ENCODE measurements at places on chromosomes 1 and 21.

DNA sequence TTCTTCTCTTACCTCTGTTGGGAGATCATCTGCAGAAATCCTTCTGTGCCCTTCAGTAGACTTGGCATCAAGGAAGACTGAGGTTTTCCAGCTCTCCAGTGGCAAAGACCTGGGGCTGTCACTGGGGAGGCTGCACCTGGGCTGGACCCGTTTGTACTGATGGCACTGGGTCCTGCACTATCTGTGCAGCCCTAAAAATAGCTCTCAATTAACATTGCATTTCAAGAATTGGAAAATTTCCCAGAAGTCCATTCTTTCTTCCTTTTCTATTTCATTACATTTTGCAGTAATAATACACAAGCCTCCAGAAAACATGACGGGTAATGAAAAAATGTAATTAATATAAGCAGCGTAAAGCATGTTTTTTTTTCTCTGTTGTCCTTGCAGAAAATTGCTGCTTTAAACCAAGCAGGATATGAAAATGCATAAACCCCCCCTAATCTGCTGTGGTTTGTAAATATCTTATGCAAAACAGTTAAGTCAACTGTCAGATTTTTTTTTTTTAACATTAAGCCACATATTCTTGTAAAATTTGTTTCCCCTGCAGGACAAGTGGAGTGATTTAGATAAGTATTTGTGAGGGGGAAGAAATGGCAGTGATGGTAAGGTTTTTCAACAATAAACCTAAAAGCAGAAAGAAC lies 64.9 kb downstream of the LMO4 start:
- H3K36me3 ChIP-seq: no peaks in the 10 kb centered on the region

DNA sequence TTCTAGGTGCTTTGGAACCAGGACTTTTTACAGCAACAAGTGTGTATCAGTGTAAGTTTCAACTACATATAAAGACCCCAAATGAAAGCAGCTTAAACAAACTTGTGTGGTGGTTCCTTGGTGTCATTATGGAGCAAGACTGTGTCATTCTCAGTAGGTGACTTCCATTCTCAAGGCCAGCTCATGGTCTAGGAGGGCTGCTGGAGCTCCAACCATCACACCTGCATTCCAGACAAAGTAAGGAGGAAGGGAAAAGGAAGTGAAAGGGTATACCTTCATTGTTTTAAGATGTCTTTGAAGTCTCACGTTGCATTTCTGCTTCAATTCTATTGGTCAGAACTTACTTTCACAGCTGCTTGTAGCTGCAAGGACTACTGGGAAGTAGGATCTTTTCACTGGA lies 188.6 kb downstream of the C1orf94 start:
- H3K27ac ChIP-seq: no peak overlapping the region
- H3K4me3 ChIP-seq: no peak overlapping the region
- H3K4me1 ChIP-seq: no peaks in the 10 kb centered on the region

DNA sequence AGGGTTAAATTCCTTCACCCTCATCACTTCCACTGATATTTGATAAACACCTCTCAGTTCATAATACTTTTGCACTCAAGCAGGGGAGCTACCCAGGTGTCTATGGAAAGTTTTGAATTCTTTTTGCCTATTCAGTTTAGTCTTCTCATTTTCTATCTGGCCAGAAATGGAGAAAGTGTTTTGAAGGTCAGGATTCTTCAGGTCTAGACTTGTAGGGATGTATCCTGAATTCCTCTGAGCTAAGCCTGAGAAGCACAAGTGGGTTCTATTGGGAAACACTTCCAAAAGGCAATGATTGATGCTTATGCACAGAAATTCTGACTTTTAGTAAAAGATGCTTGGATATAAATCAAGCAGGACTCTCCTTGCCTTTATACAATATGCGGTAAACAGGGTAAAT lies 217.8 kb upstream of the HOOK1 start:
- peak overlapping the region; percentile 96 for H3K27ac ChIP-seq
- H3K4me3 ChIP-seq: no peak overlapping the region
- DNase-seq: no peak
- H3K36me3 ChIP-seq: no peaks in the 10 kb centered on the region

GRCh38 chr21:19228226-19228625 lies 824.6 kb upstream of the TMPRSS15 start:
- no peak overlapping the region for H3K4me3 ChIP-seq
- H3K27ac ChIP-seq: no peak overlapping the region
- no peak for DNase-seq
- no peaks in the 10 kb centered on the region for H3K4me1 ChIP-seq
- no peaks in the 10 kb centered on the region for H3K36me3 ChIP-seq

- H3K4me1 ChIP-seq: peaks cover 23% of the 10 kb centered on the region
- H3K27ac ChIP-seq: no peak overlapping the region
- no peaks in the 10 kb centered on the region for H3K36me3 ChIP-seq
- DNase-seq: no peak
Observed at GRCh38 chr21:35043549-35043948, 5.6 kb downstream of the RUNX1 start.

DNA sequence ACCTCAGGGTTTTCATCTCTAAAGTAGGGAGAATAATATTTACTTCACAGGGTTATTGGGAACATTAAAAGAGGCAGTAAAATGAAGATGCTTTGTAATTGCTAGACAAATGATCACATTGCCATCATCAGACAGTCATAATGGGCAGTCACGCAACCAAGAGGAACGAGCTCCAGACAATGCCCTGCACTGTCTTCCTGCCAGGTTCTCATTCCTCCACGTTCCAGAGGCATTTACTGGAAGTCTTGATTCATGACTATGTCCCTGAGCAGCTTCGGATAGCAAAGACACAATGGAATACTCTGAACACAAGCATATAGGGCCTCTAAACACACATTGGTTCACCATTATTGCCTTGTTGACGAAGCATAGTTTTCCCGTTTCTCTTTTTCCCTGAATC lies 389.7 kb downstream of the NTNG1 start:
- DNase-seq: no peak
- H3K27me3 ChIP-seq: no peaks in the 10 kb centered on the region
- H3K27ac ChIP-seq: peak overlapping the region; percentile 82
- H3K4me3 ChIP-seq: no peak overlapping the region

DNA sequence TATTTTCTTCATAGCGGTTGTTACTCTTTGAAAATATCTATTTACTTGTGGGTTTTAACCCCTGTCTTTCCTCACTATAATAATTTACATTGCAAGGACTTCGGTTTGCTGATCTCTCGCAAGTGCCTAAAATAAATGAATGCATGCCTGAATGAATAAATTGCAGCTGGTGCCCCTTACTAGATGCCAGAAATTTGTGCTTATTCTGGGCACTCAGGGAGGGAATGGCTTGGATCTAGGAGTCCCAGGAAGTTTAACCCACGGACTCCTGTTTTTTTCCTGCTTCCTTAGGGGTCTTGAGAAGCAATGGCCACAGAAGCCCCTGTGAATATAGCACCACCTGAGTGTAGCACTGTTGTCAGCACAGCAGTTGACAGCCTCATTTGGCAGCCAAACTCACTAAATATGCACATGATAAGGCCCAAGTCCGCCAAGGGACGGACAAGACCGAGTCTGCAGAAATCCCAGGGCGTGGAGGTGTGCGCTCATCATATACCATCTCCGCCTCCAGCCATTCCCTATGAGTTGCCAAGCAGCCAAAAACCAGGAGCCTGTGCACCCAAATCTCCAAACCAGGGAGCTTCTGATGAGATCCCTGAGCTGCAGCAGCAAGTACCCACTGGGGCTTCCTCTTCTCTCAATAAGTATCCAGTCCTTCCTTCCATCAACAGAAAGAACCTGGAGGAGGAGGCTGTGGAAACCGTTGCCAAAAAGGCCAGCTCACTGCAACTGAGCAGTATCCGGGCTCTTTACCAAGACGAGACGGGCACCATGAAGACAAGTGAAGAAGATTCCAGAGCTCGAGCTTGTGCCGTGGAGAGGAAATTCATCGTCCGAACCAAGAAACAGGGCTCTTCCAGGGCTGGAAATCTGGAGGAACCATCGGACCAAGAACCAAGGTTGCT lies 4.2 kb upstream of the PLA2G2C start:
- H3K4me3 ChIP-seq: no peak overlapping the region
- DNase-seq: no peak
- H3K27ac ChIP-seq: no peak overlapping the region
- no peaks in the 10 kb centered on the region for H3K4me1 ChIP-seq
- H3K36me3 ChIP-seq: no peaks in the 10 kb centered on the region

GRCh38 chr1:110879758-110880606 lies 7.0 kb downstream of the CD53 start:
- H3K36me3 ChIP-seq: no peaks in the 10 kb centered on the region
- peaks cover 8% of the 10 kb centered on the region for H3K27me3 ChIP-seq
- DNase-seq: no peak
- H3K4me1 ChIP-seq: no peaks in the 10 kb centered on the region
- no peak overlapping the region for H3K4me3 ChIP-seq

DNA sequence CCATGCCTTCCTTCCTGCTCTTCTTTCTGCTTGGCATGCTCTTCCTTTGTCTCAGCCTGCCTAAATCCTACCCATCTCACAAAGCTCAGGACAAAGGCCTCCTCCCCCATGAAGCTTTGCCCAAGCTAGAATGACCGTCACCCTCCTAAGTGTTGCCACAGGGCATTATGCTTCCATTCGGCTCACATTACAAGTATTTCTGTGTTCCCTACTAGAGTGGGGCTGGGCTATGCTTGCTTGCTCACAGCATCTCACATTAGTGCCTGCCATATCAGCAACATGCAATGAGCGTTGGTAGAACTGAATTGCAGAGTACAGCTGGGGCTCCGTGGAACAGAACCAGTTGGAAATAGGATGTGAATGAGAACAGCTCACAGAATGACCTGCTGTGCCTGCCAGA lies 82.8 kb downstream of the CD58 start:
- no peak overlapping the region for H3K4me3 ChIP-seq
- no peaks in the 10 kb centered on the region for H3K36me3 ChIP-seq
- DNase-seq: no peak
- peaks cover 18% of the 10 kb centered on the region for H3K4me1 ChIP-seq
- no peaks in the 10 kb centered on the region for H3K27me3 ChIP-seq

DNA sequence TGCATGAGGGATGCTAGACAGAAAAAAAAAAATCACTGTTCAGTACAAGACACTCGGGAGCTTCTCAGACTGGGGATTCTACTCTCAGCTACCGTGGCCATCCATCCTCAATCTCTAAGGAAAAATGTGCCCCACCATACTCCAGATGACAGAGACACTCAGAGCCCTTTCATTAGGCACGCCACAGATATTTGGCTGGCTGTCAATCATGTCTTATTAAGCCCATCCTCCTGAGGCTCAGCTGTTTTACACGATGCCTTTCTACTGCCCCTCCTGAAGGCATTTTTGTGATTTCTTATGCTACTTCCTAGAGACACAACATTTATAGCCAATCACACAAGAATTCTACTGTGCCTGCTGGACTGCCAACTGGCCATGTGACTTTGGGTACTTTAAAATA lies 92.9 kb downstream of the KIF14 start:
- no peak overlapping the region for H3K4me3 ChIP-seq
- H3K27me3 ChIP-seq: no peaks in the 10 kb centered on the region
- no peaks in the 10 kb centered on the region for H3K4me1 ChIP-seq
- no peak overlapping the region for H3K27ac ChIP-seq
- no peak for DNase-seq

- peaks cover 20% of the 10 kb centered on the region for H3K4me1 ChIP-seq
- no peaks in the 10 kb centered on the region for H3K27me3 ChIP-seq
- DNase-seq: no peak
Observed at GRCh38 chr1:109995536-109995935, 11.0 kb downstream of the AHCYL1 start.

Measured in RWPE2 (cell line).